Tibial artery (tissue), 4 donors: ENCODE measurements at places on chromosomes 6 and 20.

- no peaks in the 10 kb centered on the region for H3K27me3 ChIP-seq
- no peak for DNase-seq
- no peaks in the 10 kb centered on the region for H3K4me1 ChIP-seq
- H3K27ac ChIP-seq, result no peak overlapping the region
Measured at GRCh38 chr6:81889377-81890053, 137.0 kb upstream of the TENT5A start.

GRCh38 chr6:144278659-144279314, 6.3 kb upstream of the UTRN start:
- H3K4me3 ChIP-seq, result no peak overlapping the region
- H3K27ac ChIP-seq, result no peak overlapping the region
- DNase-seq, result no peak
- H3K36me3 ChIP-seq, result no peaks in the 10 kb centered on the region
- peaks cover 7% of the 10 kb centered on the region for H3K4me1 ChIP-seq

GRCh38 chr6:129812145-129812777, 48.9 kb downstream of the TMEM244 start:
- no peaks in the 10 kb centered on the region for H3K27me3 ChIP-seq
- no peak for DNase-seq
- no peak overlapping the region for H3K27ac ChIP-seq
- H3K4me1 ChIP-seq, result no peaks in the 10 kb centered on the region

DNA sequence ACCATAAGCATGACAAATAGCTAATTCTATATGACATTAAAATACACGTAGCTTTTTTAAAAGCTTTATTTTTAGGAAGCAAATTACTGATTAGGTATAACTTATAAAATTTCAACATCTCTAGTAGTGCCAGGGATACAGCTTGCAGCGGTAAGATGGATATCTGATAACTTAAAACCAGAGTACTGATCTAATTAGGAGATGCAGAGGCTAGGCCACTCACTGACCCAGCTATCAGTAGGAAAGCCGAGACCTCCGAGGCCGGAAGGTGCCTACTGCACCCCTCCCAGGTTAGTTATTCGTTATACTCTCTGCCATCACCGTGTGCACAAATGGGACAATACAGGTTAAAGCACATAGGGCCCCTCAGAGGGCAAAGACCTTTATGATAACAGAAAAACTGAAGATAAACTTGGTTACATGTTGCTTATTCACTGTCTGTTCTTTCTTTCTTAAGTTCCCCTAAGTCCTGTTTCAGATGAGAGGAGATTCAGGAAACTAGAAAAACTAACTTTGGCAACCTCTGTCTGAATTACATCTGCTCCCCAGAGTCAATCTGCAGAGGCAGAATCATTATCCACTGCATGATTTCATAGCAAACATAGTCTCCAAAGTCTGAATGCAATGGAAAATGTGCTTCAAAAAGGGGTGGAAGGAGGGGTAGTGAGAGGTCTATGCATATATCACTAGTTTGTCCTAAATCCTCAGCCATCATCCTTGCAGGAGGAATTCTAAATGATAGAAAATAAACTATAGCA, 60.8 kb downstream of the RIPOR2 start:
- H3K4me3 ChIP-seq, result no peak overlapping the region
- H3K4me1 ChIP-seq, result no peaks in the 10 kb centered on the region
- H3K27me3 ChIP-seq, result no peaks in the 10 kb centered on the region
- no peak for DNase-seq
- peaks cover 22% of the 10 kb centered on the region for H3K36me3 ChIP-seq

DNA sequence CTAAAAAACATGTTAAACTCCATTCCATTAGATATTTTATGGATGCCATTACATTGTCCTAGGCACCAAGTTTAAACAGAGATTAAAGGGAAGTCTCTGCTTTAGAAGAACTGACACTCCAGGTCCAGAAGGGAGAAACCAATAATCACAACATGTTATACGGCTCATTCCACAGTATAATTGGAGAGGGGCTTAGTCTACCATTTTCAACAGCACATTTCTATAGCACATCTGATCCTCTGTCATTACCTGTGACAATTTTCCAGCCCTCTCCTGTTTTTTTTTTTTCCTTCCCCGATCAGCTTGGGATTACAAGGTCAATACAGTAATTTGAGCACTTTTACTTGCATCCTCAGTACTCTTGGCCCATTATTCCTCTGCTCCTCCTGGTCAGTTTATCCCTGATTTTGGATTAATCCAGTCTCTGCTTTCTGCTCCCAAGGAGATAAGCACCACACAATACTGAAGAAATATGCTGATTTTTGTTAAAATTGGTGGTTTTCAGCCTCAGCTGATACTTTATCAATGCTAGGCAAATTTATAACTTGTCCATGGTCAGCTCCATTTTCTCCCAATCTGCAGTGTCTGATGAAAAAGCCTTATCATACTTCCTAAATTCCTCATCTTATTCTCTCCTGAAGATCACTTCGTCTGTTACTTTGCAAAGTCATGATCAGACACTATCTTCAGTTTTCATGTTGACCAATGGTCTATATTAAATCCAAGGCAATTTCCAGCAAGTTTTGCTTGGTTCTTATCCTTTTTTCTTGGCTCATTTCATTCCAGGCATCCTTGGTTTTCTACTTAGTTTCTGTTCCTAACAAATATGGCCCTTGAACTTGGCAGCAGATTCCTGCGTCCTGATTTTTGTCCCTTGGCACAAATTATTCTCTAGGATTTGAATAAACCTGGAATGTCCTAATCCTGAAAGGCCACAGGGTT, 30.8 kb upstream of the SYNCRIP start:
- no peaks in the 10 kb centered on the region for H3K36me3 ChIP-seq

DNA sequence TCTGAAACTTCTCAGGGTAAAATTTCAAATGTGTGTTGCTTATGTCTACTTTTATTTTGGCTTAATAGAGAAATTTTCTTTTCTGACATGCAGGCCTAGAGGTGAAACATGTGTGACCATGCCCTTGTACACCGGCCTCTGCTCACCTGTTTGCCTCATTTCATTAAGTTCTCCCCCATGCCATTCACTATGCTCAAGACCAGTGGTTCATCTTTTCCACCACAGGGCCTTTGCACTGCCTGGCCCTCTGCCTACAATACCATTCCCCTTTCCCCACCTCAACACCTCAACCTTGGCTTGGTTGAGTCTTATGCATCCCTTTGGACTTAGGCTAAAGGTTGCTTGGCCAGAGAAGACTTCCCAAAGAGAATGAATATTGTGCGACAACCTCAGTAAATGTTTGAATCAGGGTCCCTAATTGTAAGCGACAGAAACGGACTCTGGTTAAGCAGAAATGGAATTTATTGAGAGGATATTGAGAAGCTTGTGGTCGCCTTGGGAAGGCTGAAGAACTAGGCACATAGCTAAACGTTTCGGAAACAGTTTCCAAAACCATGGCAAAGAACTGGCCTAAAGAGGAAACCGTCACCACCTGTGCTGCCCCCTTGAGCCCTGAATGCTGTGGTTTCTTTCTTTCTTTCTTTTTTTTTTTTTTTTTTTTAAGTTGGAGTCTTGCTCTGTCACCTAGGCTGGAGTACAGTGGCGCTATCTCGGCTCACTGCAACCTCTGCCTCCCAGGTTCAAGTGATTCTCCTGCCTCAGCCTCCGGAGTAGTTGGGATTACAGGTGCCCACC, 152.2 kb downstream of the SOX4 start:
- no peaks in the 10 kb centered on the region for H3K36me3 ChIP-seq
- H3K27me3 ChIP-seq, result no peaks in the 10 kb centered on the region
- H3K4me1 ChIP-seq, result peaks cover 10% of the 10 kb centered on the region

DNA sequence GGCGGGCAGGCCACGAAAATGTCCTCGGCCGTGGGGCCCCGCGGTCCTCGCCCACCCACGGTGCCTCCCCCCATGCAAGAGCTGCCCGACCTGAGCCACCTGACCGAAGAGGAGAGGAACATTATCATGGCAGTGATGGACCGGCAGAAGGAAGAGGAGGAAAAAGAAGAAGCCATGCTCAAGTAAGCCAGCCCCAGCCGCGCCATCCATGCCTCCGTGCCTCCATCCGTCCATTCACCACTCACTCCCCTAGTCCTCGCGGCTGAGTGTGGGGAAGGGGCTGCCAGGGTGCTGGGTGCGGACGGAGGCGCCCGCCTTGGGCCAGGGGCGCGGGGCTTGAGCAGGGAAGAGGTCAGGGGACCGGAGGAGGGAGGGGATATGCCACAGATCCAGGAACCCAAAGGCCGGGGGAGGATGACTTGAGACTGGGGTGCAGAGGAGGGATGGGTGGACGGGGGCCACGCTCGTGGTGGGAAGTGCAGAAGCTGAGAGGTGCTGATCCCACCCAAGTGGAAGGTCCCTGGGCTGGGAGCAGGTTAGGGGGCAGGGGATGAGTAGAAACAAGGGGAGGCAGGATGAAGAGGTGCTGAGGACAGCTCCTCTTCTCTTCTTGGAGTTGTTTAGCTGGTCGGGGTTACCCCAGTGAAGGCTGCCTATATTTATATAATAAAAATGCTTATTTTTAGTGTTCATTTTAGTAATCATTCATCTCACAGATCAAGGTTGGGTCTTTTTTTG, 825 bp downstream of the RIMS1 start:
- H3K27me3 ChIP-seq, result no peaks in the 10 kb centered on the region
- DNase-seq, result no peak
- peak overlapping the region; percentile 42 for H3K27ac ChIP-seq
- peaks cover 16% of the 10 kb centered on the region for H3K4me1 ChIP-seq
- H3K36me3 ChIP-seq, result no peaks in the 10 kb centered on the region

DNA sequence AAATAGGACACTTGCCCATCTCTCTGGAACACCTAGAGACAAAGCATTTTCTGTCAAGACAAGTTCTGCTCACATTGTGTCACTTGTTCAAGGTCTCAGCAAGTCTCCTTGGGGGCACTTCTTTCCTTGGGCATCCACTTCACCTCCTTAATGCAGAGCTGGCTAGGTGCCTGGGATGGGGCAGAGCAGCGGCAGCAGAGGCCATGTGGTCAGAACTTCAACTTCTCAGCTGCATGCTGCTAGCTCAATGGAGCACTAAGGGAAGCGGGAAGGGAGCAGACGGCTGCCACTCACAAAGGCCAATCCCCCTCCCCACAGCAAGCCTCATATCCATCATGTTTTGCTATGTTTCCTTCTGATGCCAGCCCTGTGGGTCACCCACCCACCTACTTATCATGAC, 31.5 kb downstream of the NEDD9 start:
- H3K27ac ChIP-seq, result no peak overlapping the region
- H3K4me1 ChIP-seq, result peaks cover 93% of the 10 kb centered on the region
- peaks cover 40% of the 10 kb centered on the region for H3K36me3 ChIP-seq
- H3K4me3 ChIP-seq, result no peak overlapping the region
- no peak for DNase-seq

- no peaks in the 10 kb centered on the region for H3K4me1 ChIP-seq
- DNase-seq, result no peak
- H3K27me3 ChIP-seq, result no peaks in the 10 kb centered on the region
Measured at GRCh38 chr6:105560611-105561066, 157.8 kb upstream of the PREP start.

DNA sequence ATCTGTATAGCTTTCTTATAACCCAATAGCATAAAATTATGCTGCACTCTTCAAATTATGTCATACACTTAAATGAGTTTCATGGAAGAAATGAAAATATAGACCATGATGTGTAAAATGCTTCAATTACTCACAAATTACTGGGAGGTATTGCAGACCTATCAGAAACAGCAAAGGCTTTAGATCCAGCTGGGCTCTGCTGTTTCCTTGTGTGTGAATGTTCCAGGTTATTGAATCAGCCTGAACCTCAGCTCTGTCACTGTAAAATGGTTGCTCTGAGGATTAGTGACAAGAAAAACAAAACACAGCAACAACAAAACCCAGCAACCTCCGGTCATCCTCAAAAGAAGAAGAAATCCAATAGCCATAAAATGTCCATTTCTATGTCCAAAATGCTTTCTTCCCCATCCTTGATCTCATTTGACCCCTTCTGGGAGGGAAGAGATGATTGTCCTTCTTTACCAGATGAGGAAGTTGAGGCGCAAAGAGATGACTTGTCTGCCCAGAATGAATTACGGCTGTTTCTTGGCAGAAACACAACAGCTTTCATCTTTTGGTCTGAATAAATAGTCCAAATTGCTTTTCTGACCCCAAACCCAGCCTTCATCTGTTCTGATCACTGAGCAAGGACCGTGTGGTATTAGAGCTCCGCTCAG, 42.2 kb upstream of the TGM6 start:
- no peak overlapping the region for H3K4me3 ChIP-seq
- no peaks in the 10 kb centered on the region for H3K36me3 ChIP-seq
- peaks cover 10% of the 10 kb centered on the region for H3K27me3 ChIP-seq

GRCh38 chr6:16388488-16388887, 150.1 kb downstream of the GMPR start:
- H3K36me3 ChIP-seq, result no peaks in the 10 kb centered on the region
- no peak overlapping the region for H3K27ac ChIP-seq
- H3K4me3 ChIP-seq, result no peak overlapping the region
- no peaks in the 10 kb centered on the region for H3K27me3 ChIP-seq

DNA sequence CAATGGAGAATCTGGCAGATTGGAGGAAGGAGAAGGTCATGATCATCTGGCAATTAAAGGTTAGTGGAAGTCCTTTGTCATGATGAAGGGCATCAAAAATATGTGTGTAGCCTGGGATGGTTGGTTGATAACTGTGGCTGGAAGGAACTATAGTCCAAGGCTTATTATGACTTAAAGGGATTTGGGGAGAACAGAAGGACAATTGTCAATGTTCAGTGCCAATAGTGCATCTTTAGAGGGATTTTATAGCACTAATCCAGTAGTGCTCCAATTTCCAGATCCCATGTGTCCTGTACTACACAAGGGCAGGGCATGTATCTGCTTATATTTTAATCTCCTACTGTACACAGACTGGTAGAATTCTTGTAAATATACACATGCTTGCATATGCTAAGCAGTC, 5.0 kb upstream of the ZBTB24 start:
- peaks cover 7% of the 10 kb centered on the region for H3K4me1 ChIP-seq
- no peaks in the 10 kb centered on the region for H3K27me3 ChIP-seq
- no peak overlapping the region for H3K27ac ChIP-seq
- H3K4me3 ChIP-seq, result no peak overlapping the region

GRCh38 chr6:86780923-86781322, 156.4 kb upstream of the HTR1E start:
- no peaks in the 10 kb centered on the region for H3K27me3 ChIP-seq
- no peak overlapping the region for H3K4me3 ChIP-seq
- H3K4me1 ChIP-seq, result no peaks in the 10 kb centered on the region
- DNase-seq, result no peak
- H3K27ac ChIP-seq, result no peak overlapping the region

GRCh38 chr6:126312013-126312665, 27.8 kb upstream of the CENPW start:
- no peak overlapping the region for H3K4me3 ChIP-seq
- DNase-seq, result no peak
- H3K36me3 ChIP-seq, result no peaks in the 10 kb centered on the region
- no peaks in the 10 kb centered on the region for H3K27me3 ChIP-seq
- no peak overlapping the region for H3K27ac ChIP-seq
- no peaks in the 10 kb centered on the region for H3K4me1 ChIP-seq

GRCh38 chr6:75204217-75204958, 1.5 kb downstream of the COL12A1 start:
- H3K4me3 ChIP-seq, result peak overlapping the region; percentile 79
- DNase-seq, result peak; percentile 92
- peaks cover 34% of the 10 kb centered on the region for H3K4me1 ChIP-seq
- H3K27ac ChIP-seq, result peak overlapping the region; percentile 83

- no peaks in the 10 kb centered on the region for H3K27me3 ChIP-seq
- no peak overlapping the region for H3K4me3 ChIP-seq
- no peak for DNase-seq
- H3K4me1 ChIP-seq, result no peaks in the 10 kb centered on the region
- H3K27ac ChIP-seq, result no peak overlapping the region
- no peaks in the 10 kb centered on the region for H3K36me3 ChIP-seq
Measured at GRCh38 chr6:33521489-33522091, 58.5 kb downstream of the BAK1 start.
